ENCODE measurements at places on chromosomes 1 and 21. TPM values are rescaled to one million over a fixed set of nuclear protein-coding genes. Genes with fewer than 3 reads are reported as not detected.

The REN gene
- total RNA-seq = not detected

The SPATA45 gene
- not detected for total RNA-seq

The AMPD1 gene
- total RNA-seq = not detected

The GPATCH2 gene
- 12.4 TPM for total RNA-seq

The OR2M3 gene
- not detected for total RNA-seq

The SLC6A9 gene
- total RNA-seq = 0.06 TPM

The PADI3 gene
- 0.06 TPM for total RNA-seq

The TSPEAR gene
- total RNA-seq = not detected

The METTL18 gene
- total RNA-seq = 8.6 TPM

The SHISA4 gene
- 30.6 TPM for total RNA-seq

The OR10Z1 gene
- total RNA-seq = not detected

The FAM3B gene
- not detected for total RNA-seq

The TRIM67 gene
- total RNA-seq = not detected

The SLC9C2 gene
- not detected for total RNA-seq

The MAP1LC3C gene
- total RNA-seq = 1.0 TPM

The EFHD2 gene
- total RNA-seq = 76.5 TPM

The MAP3K7CL gene
- 44.1 TPM for total RNA-seq

The TBX19 gene
- 0.34 TPM for total RNA-seq

The PDC gene
- total RNA-seq = not detected

The LRRC71 gene
- not detected for total RNA-seq

The MATN1 gene
- 0.32 TPM for total RNA-seq

The SPRR4 gene
- total RNA-seq = not detected

Data from LHCN-M2 (cell line).